ENCODE measurements at places on chromosomes 11 and 22. TPM values are rescaled to one million over a fixed set of nuclear protein-coding genes. Genes with fewer than 3 reads are reported as not detected.

Gene PARVG
- 3.5 TPM for total RNA-seq

Gene PAMR1
- total RNA-seq, result 12.4 TPM

Gene C11orf21
- 66.5 TPM for total RNA-seq

Gene ZNF280A
- total RNA-seq, result not detected

Gene TMEM25
- total RNA-seq, result 13.4 TPM

Gene THY1
- total RNA-seq, result 1.5 TPM

Gene ACP2
- total RNA-seq, result 20.3 TPM

Gene MPPED2
- total RNA-seq, result 12.3 TPM

Gene CALCA
- total RNA-seq, result not detected

Gene SNX32
- not detected for total RNA-seq

Measured in left ventricle myocardium superior (tissue), 1 donor.